HFFc6 (cell line): ENCODE measurements at places on chromosomes 2 and 18. TPM values are rescaled to one million over a fixed set of nuclear protein-coding genes. Genes with fewer than 3 reads are reported as not detected.
A peak's percentile ranks its signal among the peaks of the same experiment; 100 is the strongest.

- no peak for DNase-seq
Measured at GRCh38 chr2:158394453-158394852, 62.1 kb downstream of the CCDC148 start.

GRCh38 chr18:48412339-48412929, 3.3 kb upstream of the ZBTB7C start:
- DNase-seq: no peak

- DNase-seq: no peak
Measured at GRCh38 chr2:111222204-111222866, 101.6 kb downstream of the BCL2L11 start.

DNA sequence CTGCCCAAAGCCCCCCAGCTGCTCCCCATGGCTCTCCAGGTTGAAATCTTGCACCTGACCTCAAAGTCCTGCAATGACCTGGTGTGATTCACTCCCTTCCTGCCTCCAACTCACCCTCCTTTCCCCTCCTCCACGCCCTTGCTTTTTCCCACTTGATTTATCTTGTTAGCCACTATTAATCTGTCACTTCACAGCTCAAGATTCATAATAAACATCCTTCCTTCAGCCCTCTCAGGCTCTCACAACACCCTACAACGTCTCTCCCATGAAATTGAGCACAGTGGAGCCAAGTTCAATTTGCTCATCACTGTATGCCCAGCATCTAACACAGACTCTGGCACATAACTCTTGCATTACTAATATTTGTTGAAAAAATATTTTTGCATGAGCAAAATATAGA, 85.6 kb upstream of the SLC35G4 start:
- no peak for DNase-seq

DNA sequence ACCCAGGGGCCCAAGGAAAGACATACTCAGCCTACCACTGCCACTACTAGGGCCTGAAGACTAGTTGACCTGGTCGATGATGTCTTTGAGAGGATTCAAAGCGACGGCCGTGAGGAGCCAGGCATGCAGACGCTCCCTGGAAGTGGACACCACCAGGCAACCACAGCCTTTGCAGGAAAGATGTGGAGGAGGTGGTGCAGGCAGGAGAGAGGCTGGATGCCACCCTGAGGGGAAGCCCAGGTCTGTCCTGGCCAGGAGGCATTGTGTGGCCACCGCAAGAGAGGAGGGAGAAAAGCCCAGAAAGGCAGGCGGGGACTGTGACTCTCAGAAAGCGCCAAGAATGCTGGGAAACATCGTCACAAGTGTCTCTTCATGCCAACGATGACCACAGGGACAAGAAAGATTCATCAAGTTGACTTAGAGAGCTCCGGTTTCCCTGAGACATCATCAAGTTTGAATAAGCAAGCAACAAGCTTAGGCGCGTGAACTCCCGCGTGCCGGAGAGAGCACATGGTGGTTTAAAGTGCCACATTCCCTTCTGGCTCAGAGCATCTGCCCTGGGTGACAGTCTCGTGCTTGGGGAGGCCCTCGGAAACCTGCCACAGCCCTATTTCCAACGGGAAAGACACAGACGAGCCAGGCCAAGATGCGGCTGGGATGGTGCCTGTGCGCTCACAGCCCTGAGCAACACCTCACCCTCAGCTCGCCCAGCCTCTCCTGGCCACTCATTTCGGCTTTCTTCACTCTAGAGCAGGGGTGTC, 464.5 kb upstream of the SALL3 start:
- no peak for DNase-seq

DNA sequence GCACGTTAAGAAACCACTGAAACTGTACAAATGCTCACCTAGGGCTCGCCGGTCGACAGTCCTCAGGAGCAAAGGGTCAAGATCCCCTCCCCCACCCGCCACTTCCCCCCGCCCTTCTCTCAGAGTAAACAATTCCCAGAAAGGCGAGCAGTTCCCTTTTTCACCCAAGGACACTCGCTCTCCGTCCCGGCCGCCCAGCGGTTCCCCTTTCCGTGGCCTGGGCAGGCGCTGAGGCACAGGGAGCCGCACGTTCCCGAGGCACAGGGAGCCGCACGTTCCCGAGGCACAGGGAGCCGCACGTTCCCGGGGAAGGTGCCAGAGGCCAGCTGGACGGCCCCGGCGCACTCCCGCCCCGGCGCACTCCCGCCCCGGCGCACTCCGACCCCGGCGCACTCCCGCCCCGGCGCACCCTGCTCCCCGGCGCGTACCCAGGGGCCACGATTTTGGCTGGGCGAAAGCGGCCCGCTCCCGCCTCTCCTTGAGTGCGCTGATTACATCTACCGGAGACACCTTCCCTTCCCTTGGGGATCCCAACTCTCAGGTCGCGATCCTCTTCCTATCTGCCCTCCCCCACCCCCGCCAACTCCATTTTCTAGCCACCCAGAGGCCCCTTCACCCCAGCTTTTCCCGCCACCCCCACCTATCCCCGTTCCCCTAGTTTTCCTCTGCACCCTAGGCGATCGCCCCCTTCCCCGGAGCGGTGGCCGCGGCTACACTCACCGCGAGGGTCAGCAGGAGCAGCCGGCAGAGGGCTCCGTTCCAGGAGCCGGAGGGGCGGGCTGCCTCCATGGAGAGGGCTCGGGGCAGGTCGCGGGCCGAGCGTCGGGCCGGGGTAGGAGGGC, 817 bp downstream of the DSC2 start:
- DNase-seq: no peak

GRCh38 chr2:225462945-225463344, 63.4 kb downstream of the NYAP2 start:
- DNase-seq: no peak

DNA sequence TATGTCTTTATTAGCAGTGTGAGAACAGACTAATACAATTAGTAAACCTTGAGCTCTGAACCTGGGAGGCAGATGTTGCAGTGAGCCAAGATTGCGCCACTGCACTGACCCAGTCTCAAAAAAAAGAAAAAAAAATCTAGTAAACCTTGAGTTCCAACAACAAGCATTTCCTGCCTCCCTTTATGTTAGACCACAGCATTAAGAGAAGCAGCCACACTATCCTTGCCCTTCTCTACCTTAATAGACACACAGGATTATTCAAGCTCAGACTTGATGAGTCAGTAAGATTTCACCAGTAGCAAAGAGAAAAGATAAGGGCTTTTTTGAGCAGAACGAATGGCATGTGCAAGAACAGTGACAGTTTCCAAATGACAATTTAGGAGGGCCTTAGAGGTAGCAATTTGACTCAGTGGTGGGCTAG, 18.0 kb upstream of the GLS start:
- peak; percentile 72 for DNase-seq

DNA sequence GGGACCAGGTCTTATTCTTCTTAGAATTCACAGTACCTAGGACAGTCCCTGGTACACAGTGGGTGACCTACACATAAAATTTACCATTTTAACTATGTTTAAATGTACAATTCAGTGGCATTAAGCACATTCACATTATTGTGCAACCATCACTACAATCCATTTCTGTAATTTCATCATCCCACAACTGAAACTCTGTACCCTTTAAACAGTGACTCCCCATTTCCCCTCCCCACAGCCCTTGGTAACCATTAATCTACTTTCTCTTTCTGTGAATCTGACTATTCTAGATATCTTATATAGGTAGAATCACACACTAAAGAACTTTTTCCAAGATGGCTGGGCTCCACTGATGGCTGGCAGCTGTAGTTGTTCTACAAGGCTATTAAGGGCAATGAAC, 41.6 kb downstream of the GFPT1 start:
- DNase-seq: no peak

DNA sequence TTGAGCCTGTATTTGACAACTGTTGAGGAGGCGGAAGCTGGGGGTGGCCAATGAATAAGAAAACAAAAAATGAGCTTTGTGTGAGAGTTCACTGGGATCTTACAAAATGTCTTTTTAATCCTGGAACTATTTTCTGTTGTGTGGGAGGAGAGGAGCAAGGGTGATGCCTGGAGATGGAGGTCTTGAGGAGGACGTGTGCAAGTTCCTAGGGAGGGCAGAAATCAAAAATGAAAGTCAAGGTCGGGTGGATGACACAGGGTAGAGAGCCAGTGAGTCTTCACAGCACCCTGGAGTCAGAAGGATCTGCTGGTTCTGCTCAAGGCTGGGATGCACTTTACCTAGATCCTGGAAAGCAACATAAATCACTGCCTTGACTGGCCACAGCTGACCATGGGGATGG, 180.3 kb upstream of the PKDCC start:
- no peak for DNase-seq

- no peak for DNase-seq
Measured at GRCh38 chr2:225841314-225841713, 441.8 kb downstream of the NYAP2 start.

GRCh38 chr2:11677136-11678055, 7.4 kb upstream of the NTSR2 start:
- DNase-seq: no peak

GRCh38 chr18:79682894-79683625, 3.5 kb downstream of the CTDP1 start:
- no peak for DNase-seq

DNA sequence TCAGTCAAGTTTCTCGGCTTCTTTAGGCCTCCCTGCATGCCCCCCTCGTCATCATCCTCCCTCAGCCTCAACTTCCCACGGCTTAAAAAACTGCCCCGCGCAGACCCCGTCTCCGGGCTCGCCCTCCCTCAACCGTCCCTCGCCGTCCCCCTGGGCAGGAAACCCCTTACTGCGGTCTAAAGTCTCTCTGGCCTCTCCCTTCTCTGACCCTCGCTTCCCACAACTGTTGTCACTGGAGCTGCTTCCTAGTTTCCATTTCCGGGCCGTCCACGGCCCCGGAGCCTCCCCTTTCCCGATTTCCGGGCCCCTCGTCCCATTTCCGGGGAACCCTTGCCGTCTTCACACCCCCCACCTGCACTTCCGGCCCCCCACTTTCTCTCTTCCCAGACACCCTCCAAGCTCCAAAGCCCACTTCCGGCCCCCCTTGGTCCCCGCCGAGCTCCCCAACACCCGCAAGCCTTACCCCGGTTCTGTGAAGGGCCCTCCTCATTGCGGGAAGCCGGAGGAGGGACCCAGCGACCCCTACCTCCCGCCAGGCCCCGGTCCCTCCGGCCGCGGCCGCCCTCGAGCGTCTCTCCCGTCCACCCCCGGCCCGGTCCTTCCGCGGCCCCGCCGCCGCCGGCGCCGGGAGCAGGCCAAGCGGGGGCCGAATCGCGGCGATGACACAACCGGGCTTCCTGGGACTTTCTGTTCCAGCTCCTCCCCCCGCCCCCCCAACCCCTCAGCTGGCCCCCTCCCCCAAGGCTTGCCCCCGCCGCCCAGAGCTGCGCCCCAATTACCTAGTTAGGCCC, 513 bp downstream of the TRIP12 start:
- peak; percentile 62 for DNase-seq

Gene CD207
- total RNA-seq: not detected in 3 replicates

Gene VWC2L
- total RNA-seq: not detected in 2 replicates

Gene RAX
- total RNA-seq: not detected in 3 replicates

Gene CD28
- total RNA-seq: not detected in 3 replicates

Gene FAM237A
- not detected in 3 replicates for total RNA-seq

Gene LYPD1
- total RNA-seq: 1.5 to 10.3 TPM (median 2.5 TPM) in 3 replicates

Gene ASPRV1
- 0.07 to 0.13 TPM (median 0.11 TPM) in 3 replicates for total RNA-seq

Gene HOXD13
- total RNA-seq: 0.97 to 1.8 TPM (median 1.4 TPM) in 3 replicates

Gene GPR45
- not detected in 3 replicates for total RNA-seq
